ENCODE measurements at places on chromosomes 7 and 10. TPM values are rescaled to one million over a fixed set of nuclear protein-coding genes. Genes with fewer than 3 reads are reported as not detected.

DNA sequence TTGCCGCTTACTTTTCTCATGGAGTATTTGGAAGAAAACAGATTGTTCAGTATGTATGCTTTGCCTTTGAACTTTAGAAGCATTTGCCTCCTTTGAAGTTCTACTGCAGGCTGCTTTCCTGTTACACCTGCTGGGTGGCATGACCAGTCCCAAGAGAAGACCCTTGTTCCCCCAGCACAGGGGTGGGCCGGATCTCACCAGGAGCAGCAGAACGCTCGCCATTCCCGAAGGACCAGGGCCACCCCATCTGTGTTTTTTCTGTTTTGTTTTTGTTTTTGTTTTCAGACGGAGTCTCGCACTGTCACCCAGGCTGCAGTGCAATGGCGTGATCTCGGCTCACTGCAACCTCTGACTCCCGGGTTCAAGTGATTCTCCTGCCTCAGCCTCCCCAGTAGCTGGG, 493.6 kb downstream of the PTPRN2 start:
- H3K27ac ChIP-seq, result no peak overlapping the region
- H3K4me3 ChIP-seq, result no peak overlapping the region
- H3K4me1 ChIP-seq, result no peaks in the 10 kb centered on the region

GRCh38 chr7:42639930-42640329, 271.9 kb downstream of the C7orf25 start:
- DNase-seq, result no peak
- no peak overlapping the region for H3K4me3 ChIP-seq

DNA sequence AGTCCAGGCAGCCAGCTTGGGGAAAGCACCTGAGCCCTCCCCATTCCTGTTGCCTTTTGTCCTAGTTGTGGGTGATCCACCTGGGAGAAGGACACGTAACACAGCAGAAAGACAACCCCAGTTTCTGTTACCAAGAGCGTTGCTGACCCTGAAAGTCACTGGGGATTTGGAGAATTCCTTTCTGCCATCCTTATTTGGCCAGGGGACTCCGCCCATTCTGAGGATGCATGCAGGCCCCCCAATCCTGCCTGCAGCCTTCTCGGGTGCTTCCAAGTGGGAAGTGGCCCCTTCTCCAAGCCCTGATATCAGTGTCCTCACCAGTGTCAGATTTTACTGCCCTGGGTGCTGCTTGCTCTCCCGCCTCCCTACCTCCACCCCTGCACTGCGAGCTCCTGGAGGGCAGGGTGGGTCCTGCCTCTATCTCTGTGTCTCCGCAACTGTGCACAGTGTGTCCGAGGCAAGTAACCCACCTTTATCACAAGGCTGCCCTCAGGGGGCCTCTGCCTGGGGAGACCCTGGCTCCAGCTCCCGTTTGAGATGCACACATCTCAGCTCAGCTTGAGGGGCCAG, 9.2 kb upstream of the ADCY1 start:
- H3K4me3 ChIP-seq, result no peak overlapping the region
- H3K4me1 ChIP-seq, result no peaks in the 10 kb centered on the region
- DNase-seq, result no peak
- peaks cover 3% of the 10 kb centered on the region for H3K27me3 ChIP-seq
- H3K27ac ChIP-seq, result no peak overlapping the region

- no peak for DNase-seq
- peak overlapping the region; percentile 86 for H3K4me3 ChIP-seq
- peak overlapping the region; percentile 93 for H3K27ac ChIP-seq
- no peaks in the 10 kb centered on the region for H3K27me3 ChIP-seq
- peaks cover 73% of the 10 kb centered on the region for H3K4me1 ChIP-seq
Observed at GRCh38 chr10:72318418-72319262, 36.1 kb downstream of the DNAJB12 start.

- no peak overlapping the region for H3K4me3 ChIP-seq
- no peak overlapping the region for H3K27ac ChIP-seq
- peaks cover 7% of the 10 kb centered on the region for H3K4me1 ChIP-seq
- H3K27me3 ChIP-seq, result no peaks in the 10 kb centered on the region
- DNase-seq, result peak; percentile 56
- H3K36me3 ChIP-seq, result no peaks in the 10 kb centered on the region
Observed at GRCh38 chr7:2608921-2609411, 22.8 kb upstream of the TTYH3 start.

DNA sequence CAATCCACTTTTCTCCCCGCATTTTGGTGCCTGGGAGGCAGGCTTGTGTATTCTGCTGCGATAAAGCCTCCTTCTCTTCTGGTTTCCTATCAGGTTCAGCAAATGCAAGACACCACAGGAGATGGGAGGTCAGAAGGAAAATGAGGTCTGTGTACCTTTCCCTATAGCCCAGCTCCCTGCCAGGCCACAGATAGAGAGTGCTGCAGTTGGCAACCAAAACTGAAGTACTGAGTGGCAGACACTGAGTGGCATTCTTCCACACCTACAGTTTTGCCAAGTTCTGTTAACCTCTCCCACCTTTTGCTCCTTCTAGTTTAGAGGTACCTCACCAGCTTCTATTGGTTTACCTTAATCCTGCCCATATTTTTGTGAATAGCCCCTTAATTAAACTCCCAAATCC, 948.4 kb downstream of the SORCS1 start:
- H3K27me3 ChIP-seq, result no peaks in the 10 kb centered on the region
- H3K4me3 ChIP-seq, result no peak overlapping the region
- DNase-seq, result no peak
- H3K36me3 ChIP-seq, result no peaks in the 10 kb centered on the region

- DNase-seq, result peak; percentile 36
- H3K4me1 ChIP-seq, result peaks cover 25% of the 10 kb centered on the region
- H3K4me3 ChIP-seq, result no peak overlapping the region
- H3K27ac ChIP-seq, result peak overlapping the region; percentile 76
Observed at GRCh38 chr7:1987591-1988532, 244.9 kb downstream of the MAD1L1 start.

DNA sequence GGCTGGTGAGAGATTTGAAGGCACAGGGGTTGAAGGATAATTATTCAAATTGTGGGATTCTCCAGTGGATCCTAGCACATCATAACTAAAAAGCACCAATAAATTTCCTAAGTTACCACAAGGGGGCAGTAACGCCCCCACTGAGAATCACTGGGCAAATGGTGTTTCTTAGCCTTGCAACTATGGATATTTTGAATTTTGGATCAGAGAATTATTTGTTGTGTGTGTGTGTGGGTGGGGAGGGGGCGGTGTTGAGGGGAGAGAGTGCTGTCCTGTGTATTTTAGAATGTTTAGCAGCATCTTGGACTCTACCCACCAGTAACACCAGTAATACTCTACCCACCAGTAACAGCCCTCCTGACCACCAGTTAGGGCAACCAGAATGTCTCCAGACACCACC, 63.3 kb upstream of the PRKG1 start:
- peak; percentile 5 for DNase-seq
- no peak overlapping the region for H3K4me3 ChIP-seq
- H3K4me1 ChIP-seq, result no peaks in the 10 kb centered on the region

GRCh38 chr7:117116211-117116610, 162.9 kb downstream of the ST7 start:
- no peaks in the 10 kb centered on the region for H3K36me3 ChIP-seq
- no peak for DNase-seq
- no peak overlapping the region for H3K27ac ChIP-seq
- peaks cover 10% of the 10 kb centered on the region for H3K4me1 ChIP-seq

GRCh38 chr10:67036808-67037207, 111.0 kb downstream of the LRRTM3 start:
- H3K27me3 ChIP-seq, result no peaks in the 10 kb centered on the region
- no peaks in the 10 kb centered on the region for H3K36me3 ChIP-seq
- no peaks in the 10 kb centered on the region for H3K4me1 ChIP-seq
- no peak for DNase-seq
- H3K4me3 ChIP-seq, result no peak overlapping the region
- H3K27ac ChIP-seq, result no peak overlapping the region

DNA sequence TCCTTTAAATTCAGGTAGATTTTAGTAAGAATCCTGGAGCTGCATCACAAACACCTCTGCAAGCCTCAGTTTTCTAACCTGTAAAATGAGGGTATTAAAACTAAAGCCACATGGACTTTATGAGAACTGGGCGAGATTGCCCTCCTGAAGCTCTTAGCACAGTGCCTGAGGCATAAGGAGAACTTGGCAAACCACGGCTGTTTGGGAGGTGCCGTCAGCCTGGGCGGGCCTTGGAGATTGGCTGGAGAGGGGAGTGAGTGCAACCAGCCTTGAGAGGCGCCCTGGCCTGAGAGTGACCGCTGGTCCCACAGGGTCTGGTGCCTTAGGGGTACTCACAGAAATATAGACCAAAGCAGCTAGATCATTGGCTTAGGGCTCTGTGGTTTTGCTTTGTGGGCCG, 5.4 kb upstream of the TNS3 start:
- peaks cover 13% of the 10 kb centered on the region for H3K27me3 ChIP-seq
- no peaks in the 10 kb centered on the region for H3K36me3 ChIP-seq
- no peak overlapping the region for H3K4me3 ChIP-seq
- no peak for DNase-seq
- no peak overlapping the region for H3K27ac ChIP-seq
- H3K4me1 ChIP-seq, result no peaks in the 10 kb centered on the region

GRCh38 chr7:130941322-130942210, 207.6 kb upstream of the KLF14 start:
- no peak for DNase-seq
- H3K4me3 ChIP-seq, result peak overlapping the region; percentile 73
- H3K4me1 ChIP-seq, result peaks cover 87% of the 10 kb centered on the region
- peaks cover 86% of the 10 kb centered on the region for H3K36me3 ChIP-seq
- H3K27ac ChIP-seq, result peak overlapping the region; percentile 86
- H3K27me3 ChIP-seq, result no peaks in the 10 kb centered on the region

GRCh38 chr10:127314797-127315196, 118.4 kb upstream of the INSYN2A start:
- H3K27ac ChIP-seq, result no peak overlapping the region
- no peaks in the 10 kb centered on the region for H3K36me3 ChIP-seq
- peaks cover 4% of the 10 kb centered on the region for H3K27me3 ChIP-seq
- H3K4me3 ChIP-seq, result no peak overlapping the region
- DNase-seq, result no peak

DNA sequence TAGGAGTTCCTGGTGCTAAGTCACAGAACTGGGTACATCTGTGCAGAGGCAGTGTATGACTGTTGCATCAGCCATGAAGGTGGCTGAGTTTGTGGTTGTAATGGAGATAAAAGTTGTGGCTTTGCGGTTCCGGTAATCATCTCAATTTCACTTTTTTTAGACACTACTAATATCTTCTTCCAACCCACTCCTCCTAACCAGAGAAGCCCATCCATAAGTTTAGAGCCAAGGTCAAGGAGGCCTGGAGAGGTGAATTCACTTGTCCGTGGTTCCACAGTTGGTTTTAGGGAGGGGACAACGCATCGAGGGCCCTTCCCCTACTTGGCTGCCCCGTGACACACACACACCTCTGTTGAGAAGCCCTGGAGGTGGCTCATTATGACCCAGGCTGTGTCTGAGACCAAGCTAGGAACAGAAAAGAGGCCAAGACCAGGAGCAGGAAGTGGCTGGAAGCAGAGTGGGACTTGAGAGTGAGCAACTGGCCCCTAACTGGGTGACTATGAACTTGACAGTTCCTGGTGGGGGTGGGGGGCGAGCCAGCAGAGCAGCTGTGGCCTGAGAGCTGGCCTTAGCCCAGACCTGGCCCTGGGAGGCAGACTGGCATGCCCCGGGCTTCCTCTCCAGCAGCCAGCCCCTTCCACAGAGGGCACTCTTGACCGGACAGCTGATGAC, 66.8 kb upstream of the COL13A1 start:
- peak overlapping the region; percentile 71 for H3K27ac ChIP-seq
- no peaks in the 10 kb centered on the region for H3K36me3 ChIP-seq
- peak; percentile 60 for DNase-seq
- H3K4me1 ChIP-seq, result peaks cover 21% of the 10 kb centered on the region
- peaks cover 2% of the 10 kb centered on the region for H3K27me3 ChIP-seq
- no peak overlapping the region for H3K4me3 ChIP-seq

FANK1 gene
- 0.58 TPM for total RNA-seq

CALML3 gene
- total RNA-seq, result not detected

XRCC2 gene
- 17.2 TPM for total RNA-seq

SPDYE2 gene
- not detected for total RNA-seq

WDFY4 gene
- 0.90 TPM for total RNA-seq
